ENCODE measurements at places on chromosomes 6 and 20.

GRCh38 chr6:39778581-39779255 is 13.5 kb upstream of the DAAM2 start:
- no peak for DNase-seq

DNA sequence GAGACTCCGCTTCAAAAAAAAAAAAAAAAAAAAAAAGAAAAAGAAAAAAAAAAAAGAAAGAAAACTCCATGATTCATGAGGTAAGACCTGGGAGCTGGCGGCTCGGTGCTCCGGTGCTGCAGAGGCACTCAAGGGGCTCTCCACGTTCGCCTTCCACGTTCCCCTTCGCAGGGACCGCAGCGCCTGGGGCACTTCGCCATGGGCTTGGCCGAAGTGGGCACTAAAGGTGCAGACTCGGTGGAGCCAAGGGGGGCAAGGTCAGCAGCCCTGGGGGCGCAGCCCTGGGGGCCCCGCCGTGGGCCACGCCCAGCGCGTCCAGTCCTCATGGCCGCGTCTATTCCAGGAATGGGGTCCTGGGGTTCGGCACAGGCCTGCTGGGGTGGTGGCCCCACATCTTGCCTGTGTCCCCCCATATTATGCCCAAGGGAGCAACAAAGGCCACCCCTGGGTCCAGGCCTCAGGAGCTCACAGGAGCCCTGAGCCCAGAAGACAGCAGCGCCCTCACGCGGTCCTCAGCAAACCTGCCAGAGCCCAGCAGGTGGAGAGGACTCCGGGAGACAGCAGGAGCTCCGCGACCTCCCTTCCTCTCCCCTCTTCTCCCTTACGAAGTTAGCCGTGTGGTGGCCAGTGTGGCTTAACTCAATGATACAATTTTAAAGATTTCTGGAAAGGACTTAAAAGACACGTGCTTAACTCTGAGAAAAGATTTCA is 21.9 kb downstream of the ZBTB46 start:
- DNase-seq = no peak

GRCh38 chr6:36018339-36018738 is 6.1 kb downstream of the SLC26A8 start:
- DNase-seq = no peak

GRCh38 chr20:31943052-31943471 is 8.8 kb downstream of the PDRG1 start:
- DNase-seq = no peak

DNA sequence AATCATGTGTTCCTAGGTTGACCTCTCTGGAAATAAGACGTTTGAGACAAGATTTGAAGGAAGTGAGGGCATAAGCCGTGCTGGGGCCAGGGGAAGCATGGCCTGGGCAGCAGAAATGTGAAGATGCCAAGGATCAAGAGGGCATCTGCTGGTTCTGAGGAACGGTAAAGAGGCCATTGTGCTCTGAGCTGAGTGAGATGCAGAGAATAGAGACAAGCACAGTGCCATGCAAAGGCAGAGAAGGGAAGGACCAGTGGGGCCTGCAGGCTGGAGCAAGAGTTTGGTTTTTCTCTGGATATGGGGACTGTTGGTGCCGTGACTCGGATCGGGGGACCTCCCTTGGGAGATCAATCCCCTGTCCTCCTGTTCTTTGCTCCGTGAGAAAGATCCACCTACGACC is 50.8 kb downstream of the SMPDL3A start:
- DNase-seq = no peak

DNA sequence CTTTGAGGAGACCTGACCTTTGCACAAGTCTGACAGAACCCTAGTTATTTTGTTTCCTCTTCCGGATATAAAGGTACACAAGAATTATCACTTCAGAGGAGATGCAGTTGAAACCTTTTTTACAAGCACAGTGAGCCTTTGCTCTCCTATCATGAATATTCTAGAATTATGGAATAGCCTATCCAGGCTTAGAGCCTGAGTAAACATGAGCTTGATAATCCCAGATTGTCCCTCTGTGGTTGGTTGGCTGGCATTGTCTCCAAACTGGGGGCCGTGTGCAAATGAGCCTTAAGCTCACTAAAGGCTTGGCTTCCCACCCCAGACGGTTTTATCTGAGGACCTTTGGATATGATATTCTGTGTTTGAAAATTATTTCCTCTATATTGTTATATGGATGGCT is 32.0 kb downstream of the BTBD3 start:
- no peak for DNase-seq

DNA sequence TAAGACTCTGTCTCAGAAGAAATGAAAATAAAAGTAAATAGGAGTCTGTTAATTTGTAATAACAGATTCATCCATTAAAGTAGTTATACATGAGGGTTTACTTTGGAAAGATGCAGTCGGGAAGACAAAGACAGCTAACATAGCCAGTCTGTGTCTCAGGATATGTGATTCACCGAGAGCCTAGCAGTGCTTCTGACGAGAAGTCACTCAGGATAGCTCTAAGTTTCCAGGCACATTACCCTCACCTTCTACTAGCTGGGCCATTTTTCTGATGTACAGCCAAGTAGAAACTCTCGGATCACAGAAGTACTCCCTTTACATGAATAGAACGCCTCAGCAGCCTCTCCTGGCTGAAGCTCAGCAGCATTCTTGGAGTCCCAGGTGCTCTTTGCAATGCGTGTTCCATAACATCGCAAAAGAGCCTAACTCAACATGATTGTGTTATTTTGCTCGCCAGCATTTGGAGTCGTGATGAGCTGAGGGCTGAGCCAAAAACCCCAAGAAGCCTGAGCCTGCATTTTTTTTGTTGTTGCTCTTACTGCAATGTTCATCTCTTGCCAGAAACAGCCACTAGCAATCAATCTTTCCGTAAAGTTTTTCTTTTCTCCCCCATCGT is 22.4 kb upstream of the TASP1 start:
- no peak for DNase-seq

- no peak for DNase-seq
Observed at GRCh38 chr6:45898941-45899682, 116.5 kb downstream of the CLIC5 start.

DNA sequence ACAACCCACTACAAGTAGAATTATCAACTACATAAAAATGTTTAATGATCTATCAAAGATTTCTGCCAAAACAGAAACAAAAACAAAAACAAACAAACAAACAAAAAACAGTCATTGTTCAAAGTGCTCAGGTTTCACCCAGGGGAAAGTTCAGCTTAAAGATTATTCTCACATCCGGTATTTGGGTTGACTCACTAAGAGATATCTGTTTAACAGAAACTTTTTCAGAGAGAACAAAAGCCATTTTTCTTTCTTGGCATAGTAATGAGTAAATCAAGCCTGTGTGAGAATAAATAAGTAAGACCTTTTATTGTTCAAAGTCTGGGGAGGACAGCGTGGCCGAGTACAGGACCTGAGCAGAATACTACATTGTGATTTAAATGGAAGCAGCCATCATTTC is 143.6 kb downstream of the RCAN2 start:
- no peak for DNase-seq

GRCh38 chr20:32978009-32978335 is 26.3 kb downstream of the SUN5 start:
- no peak for DNase-seq

DNA sequence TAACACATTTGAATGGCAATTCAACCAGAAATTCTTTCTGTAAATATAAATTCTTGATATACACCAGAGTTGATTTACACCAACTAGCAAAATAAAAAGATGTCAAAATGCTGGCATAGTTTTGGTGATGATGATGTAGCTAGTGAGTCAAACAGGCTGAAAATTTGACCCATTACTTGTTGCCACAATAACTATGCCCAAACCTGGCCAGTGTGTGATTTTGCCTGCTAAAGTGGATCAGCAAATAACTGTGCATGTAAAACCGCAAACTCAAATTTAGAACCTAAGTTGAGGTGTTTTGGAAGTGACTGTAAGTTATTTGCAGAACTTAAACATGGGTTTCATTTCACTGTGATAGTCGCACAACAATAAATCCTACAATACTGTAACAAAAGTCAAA is 125.9 kb downstream of the KIF6 start:
- no peak for DNase-seq

DNA sequence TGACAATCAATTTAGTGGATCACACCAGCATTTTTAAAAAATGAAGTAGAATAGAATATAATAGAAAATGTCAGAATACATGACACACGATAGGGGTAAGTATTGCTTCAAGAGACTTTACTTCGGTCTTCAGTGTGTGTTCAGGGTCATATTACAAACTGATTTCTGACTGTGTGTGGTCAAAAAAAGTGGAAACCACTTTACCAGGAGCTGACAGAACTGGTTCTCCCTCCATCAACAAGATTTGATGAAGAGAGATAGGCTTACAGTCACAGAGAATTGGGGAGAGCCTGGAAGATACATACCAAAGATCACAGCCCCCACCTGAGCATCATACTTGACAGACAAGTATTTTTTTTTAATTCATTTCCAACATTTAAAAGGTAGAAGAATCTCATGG is 21.7 kb downstream of the ARMC2 start:
- no peak for DNase-seq

GRCh38 chr6:74577619-74578018 is 628.2 kb downstream of the COL12A1 start:
- DNase-seq = no peak

DNA sequence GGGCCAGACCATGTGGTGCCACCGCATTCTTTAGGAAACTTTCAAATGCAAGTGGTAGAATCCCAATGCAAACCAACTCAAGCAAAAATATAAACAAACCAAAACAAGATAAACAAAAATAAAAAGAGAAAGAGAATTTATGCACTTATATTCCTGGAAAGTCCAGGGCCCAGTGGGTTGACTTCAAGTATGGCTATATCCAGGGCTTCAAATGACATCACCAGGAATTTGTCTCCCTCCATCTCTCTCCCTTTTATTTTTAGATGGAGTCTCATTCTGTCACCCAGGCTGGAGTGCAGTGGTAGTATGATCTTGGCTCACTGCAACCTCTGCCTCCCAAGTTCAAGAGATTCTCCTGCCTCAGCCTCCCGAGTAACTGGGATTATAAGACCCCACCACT is 56.1 kb upstream of the PNRC1 start:
- DNase-seq = no peak

Measured in activated T-helper 2 cell treated with anti-CD3 and anti-CD28 coated beads, Interferon-gamma antibody, Interleukin-2, Interleukin-4, amounts not matched to agents 10 μg/mL and 5 μg/mL and 100 μg/mL, durations not matched to agents 14 hours and 24 hours and 36 hours (primary cell).